ENCODE measurements at places on chromosomes 6 and 20.
A peak's percentile ranks its signal among the peaks of the same experiment; 100 is the strongest.

- no peak for DNase-seq
These were observed 10.1 kb upstream of the SRC start for GRCh38 chr20:37335642-37336368.

GRCh38 chr20:34300809-34301586, 2.2 kb downstream of the AHCY start:
- DNase-seq = no peak

DNA sequence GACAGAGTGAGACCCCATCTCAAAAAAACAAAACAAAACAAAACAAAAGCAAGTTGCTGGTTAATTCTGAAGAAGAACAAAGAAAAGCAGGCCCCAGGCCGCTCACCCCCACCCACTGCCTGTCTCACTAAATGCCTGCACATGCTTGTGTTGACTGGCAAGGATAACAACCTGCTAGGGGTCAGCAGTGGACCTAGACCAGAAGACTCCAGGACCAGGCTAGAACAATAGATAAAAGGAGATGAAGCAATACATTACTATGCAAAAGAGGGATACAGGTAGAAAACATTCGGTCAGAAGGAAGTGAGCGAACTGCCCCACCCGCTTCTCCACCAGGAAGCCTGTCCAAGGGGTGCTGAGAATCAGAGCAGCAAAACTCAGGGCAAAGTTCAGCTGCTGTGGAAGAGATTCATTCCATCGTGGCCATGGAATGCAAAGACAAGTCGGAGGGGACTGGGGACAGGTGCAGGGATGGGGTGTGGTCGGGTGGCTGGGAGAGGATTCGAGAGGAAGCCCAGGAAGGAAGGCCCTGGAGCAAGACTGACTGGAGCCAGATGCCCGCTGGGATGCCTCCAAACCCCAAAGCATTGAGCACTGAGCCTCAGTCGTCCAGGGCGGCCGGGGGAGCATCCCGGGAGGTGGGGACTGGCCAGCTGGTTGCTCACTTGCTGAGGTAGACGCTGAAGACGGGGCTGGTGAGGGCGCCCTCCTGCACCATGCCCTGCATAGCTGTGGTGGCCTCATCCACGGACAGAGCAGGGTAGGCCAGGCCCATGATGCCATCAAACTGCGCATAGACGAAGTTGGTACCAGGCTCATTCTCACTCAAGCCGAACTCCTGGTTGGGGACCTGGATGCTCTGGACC, 5.3 kb downstream of the PGC start:
- no peak for DNase-seq

GRCh38 chr6:159933077-159933476, 35.8 kb upstream of the IGF2R start:
- DNase-seq = peak; percentile 18

GRCh38 chr6:154367839-154368695, 11.5 kb upstream of the IPCEF1 start:
- DNase-seq = peak; percentile 17

DNA sequence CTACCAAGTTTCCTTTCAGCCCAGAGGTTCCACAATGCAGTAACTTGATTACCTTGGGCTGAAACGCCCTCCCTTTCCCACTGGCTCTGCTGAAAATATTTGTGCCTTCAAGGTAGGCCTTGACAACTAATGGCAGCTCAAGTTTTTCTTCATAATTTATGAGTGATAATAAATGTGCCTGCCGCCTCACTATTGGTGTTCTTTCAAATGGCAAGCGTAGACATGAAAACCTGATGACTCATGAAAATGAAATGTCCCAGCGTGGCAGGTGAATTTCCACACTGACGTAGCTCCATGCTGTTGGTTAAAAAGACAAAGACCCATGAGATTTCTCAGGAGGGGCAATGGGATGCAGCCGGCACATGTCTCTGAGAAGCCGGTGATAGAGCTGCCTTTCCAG, 107.2 kb upstream of the GGTLC1 start:
- no peak for DNase-seq

DNA sequence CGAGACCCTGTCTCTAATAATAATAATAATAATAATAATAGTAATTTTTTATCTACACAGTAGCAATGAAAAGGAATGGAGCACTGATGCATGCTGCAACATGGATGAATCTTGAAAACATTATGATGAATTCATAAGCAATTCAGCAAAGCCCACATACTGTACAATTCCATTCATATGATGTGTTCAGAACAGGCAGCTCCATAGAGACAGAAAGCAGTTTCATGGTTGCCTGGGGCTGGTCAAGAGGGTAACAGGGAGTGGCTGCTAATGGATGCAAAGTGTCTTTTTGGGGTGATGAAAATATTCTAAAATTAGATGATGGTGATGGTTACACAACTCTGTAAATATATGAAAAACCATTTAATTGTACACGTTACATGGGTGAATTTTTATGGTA, 43.6 kb downstream of the SLC24A3 start:
- peak; percentile 39 for DNase-seq

- DNase-seq = peak; percentile 8
These were observed 594 bp downstream of the ARFGEF3 start for GRCh38 chr6:138162111-138162954.

GRCh38 chr6:118704915-118705314, 53.5 kb upstream of the CEP85L start:
- peak; percentile 31 for DNase-seq

DNA sequence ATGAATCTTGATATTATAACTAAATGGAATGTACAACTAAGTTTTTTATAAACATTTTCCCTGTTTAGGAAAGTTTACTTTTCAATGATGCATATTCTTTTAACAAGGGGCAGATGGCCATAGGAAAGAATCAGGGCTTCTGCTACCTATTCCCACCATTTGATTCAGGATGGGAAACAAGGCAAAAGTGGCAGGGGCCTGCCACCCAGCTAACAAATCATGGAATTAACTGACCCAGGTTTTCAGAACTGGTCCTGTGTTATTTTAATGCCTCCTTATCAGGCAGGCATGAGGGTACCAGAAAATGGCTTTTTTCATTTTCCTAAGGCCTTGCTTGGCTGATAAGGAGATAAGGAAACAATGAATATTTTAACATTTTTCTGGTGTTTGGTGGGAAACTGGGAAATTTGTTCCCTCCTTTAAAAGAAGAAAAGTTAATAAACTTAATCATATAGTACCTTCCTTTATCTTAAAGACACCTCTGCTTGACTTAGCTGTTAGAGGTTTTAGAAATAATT, 6.7 kb downstream of the POU3F2 start:
- DNase-seq = no peak

GRCh38 chr20:13006825-13007224, 1.9 kb upstream of the SPTLC3 start:
- peak; percentile 21 for DNase-seq

DNA sequence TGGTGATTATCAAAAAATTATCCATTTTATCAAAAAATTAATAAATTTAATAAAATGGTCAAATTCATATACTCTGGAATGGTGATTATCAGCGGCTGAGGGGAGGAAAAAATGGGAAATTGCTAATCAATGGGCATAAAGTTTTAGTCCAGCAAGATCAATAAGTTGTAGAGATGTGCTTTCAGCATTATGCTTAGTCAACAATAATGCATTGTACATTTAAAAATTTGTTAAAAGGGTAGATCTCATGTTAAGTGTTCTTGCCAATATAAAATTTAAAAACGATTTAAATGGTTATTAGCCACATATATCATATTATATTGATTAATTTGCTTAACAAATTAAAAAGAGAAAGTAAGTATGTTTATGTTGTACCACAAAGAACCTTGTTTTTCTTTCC, 56.6 kb downstream of the HS3ST5 start:
- DNase-seq = no peak

DNA sequence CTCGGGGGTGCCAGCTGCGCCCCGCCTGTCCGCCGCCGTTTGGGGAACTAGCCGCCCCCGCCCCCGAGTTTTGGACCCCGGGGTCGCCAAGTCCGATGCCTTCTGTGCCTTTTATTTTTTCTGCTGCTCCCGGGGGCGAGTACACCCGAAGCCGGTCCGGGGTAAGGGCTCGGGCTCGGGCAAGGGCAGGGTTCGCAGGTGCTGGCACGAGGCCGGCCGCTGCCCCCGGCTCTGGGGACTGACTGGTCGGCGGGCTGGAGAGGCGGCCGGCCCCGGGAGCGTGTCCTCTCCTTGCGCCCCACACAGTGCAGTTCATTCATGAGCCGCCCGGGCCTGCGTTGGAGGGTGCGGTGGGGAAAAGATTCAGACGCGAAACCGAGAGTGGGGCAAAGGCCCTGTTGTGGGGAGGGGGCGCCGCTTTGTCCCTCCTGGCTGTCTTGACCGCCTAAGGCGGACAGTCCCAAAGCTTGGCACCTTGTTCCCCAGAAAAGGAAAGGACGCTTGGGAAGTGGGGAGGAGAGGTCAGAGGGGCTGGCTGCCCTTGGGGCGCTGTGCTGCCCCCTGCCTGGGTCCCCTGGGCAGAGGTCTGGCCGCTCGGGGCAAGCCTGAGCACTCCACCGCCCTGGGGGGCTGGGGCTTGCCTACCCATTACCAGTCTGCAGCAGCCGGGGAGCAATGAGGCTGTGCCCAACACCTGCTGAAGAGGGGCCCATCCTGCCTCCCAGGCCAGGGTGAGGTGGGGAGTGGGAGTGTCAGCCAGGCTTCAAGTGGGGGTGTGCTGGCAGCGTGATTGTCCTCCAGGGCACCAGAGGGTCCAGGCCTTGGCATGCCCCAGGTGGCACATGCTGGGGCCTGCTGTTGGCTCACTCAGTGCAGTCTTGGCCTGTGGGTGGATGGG, 915 bp downstream of the TMEM63B start:
- peak; percentile 48 for DNase-seq

- peak; percentile 42 for DNase-seq
These were observed 105.6 kb upstream of the CLDN20 start for GRCh38 chr6:155158030-155158843.

DNA sequence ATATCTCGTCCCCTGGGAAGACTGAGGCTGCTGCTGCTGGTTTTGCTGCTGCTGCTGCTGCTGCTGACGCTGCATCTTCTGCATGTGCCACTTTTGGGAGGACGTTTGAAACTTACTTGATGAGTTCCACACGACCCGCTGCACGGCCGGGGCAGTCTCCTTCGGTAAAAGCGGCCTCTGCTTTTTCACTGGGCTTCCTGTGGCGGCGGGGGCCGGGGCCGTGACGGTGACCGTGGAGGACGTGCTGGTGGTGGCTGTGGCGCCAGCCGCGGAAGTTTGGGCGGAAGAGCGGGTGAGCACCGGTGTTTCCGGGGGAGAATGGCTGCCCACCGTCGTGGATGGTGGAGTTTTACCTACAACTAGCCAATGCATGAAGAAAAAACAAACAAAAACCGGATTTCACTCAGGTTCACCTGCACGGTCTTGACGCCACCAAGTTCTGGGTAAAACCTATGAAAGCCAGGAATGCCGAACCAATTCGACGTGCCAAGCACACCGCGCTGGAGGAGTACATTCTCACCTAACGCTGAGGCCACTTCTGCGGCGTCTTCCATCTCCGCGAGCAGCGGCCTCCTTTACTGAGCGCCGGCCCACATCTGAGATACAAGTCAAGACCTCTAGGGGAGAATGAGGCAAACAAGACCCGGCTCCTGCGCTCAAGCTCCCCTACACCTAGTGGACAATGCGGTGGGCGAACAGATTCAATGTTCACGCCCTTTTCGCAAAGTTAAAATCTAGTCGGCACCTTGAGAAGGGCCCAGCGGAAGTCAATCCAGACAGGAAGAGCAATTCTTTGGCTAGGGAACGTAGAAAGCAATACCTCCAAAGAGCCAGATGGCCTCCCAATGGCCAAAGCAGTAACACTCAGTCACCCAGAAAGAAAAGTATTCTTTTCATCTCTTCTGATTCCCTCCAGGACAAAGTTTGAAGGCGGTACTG, 117.5 kb downstream of the ZMYND8 start:
- no peak for DNase-seq

GRCh38 chr6:45486736-45487135, 109.0 kb upstream of the SUPT3H start:
- no peak for DNase-seq
